ENCODE measurements at places on chromosomes 13 and 19.

DNA sequence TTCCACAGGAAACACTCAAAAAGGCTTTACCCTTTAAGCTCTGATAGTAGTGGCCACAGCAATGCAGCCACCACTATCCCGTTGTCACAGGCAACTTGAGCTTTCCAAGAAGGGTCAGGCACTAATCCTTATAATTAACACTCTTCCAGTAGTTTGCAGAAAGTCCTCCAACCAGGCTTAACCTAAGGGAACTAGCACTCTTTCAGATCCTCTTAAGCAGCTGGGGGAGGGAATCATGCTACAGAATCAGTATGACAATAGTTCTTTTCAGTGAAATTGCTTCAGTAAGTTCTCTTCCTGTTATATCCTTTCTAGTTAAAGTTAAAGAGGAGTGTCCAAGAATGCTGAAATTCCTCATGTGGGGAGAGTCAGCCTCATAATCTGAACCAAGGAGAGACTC, 82.2 kb downstream of the TNFSF11 start:
- no peak for DNase-seq

GRCh38 chr13:103960001-103960400, 893.8 kb upstream of the SLC10A2 start:
- no peak for DNase-seq

DNA sequence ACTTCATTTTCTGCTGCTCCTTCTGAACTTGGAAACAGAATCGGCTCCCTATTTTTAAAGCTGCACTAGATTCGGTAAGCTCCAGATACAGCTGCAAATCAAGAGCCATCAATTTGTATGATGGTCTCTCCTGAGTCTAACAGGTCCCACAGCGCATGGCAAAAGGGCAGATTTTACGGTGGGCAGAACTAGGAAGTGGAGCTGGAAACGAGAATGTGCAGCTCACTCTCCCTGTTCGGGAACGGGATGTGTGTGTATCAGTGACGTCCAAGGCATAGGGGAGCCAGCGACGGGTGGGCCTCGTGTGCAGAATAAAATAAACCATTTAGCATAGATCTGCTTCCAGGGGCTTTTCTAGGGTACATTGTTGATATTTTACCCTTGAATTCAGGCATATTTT, 74.2 kb downstream of the COL4A1 start:
- no peak for DNase-seq

GRCh38 chr13:90246687-90247345, 1100.7 kb upstream of the MIR17HG start:
- DNase-seq = no peak

DNA sequence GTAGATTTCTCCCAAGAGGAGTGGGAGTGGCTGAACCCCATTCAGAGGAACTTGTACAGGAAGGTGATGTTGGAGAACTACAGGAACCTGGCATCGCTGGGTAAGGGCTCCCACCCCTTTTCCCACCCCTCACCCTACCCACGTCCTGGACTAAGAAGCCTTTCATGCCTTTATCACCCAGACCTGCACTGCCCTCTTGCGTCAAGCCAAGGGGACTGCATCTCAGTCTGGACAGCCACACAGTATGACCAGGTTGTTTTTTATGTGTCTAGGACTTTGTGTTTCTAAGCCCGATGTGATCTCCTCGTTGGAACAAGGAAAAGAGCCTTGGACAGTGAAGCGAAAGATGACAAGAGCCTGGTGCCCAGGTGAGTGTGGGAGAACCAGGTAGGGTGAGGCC, 8.8 kb downstream of the ZFP28 start:
- no peak for DNase-seq

DNA sequence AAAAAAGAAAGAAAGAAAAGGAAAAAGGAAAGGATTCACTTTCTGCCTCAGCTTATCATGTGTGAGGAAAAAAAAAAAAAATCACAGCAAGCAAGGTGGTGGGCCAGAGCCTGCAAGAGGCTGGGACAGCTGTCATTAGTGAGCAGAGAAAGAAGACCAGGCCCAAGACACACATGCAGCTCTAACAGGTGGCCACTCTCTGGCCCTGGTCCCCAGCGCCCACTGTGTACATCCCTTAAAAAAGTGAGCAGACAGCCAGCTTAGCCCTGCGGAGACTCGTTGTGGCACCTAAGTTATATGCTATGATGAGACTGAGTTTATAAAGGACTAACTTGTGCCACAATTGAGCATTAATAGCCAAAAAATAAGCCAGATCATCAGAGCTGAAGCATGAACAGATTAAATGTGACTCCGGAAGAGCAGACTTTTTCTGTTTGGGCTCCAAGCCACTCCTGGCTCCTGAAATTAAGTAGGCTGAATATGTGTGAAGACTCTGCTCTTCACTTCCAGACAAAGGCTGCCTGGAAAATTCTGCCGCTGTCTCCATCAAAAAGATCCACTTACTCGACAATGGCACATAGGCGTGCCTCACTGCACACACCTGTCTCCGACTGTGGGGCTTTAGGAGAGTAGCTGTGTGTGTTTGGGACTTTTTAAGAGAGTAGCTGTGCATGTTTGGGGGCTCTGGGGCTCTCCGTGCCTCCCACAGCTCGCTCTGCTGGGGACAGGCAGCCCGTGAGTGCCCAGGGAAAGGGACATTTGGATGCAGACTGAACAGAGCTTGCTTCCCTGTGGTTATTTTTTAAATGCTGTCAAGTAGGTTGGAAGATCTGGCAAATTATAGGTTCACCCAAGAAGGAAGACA, 55.0 kb downstream of the LATS2 start:
- no peak for DNase-seq

DNA sequence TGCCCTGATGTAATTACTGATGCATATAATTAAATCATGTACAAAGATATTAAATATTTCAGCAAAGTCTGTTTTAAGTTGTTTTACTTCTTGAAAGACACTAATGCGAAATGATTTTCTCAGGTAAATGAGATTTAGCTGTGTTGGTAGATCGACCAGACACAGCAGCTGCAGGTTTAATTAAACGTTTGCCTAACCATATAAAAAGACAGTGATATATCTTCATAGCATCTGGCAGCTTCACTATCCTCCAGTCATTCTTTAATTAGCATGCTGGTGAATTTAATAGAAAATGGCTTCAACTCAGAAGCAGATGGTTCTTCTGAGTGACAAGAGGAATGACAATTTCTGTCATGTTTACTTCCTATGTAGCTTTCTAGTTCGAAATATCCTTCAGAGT, 69.3 kb downstream of the NHLRC3 start:
- no peak for DNase-seq

GRCh38 chr13:26698392-26699196, 62.0 kb downstream of the GPR12 start:
- DNase-seq = peak; percentile 30

- DNase-seq = no peak
Measured at GRCh38 chr19:30691819-30692166, 319.6 kb downstream of the ZNF536 start.

DNA sequence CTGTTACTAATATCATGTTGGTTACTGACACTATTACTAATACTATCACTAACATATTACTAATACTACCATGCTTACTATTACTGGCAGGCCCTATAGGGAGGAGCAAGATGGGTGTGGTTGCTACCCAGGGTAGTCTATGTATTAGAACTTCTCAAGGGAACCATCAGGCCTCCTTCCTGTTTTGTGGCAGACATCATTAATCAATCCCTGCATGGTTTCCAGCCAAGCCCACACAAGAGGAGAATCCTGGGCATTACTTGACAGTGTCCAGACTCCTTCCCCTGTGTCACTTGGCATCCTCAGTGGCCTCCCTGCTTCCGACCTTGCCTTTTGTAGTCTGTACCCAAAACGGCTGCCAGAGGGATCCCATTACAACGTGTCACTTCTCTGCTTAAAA, 8.9 kb downstream of the HAS1 start:
- DNase-seq = no peak

DNA sequence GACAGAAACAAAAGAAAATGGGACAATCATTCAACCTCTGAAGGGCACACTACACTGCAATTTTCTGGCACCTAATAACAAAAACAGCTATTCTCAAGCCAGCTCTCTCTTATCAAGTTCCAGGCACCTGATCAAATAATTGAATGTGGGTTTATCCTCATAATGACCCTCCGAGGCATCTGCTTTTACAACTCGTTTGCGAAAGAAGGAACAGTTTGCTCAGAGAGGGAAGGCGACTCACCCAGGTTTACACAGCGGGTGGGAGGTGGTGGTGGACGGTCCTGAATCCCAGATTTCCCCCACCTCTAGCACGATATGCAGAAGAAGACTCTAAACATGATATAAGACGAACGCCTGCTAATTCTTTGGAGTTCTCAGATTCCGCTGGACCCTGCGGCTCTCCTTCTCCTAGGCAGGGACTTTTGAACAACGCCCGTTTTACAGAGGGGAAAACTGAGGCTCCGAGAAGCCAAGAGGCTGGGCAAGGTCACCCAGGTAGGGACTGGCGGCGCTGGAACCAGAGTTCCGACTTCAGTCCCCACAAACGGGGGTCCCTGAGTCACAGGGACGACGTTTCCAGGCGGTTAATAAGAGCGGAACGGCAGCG, 641 bp downstream of the SGTA start:
- DNase-seq = no peak

GRCh38 chr13:24493356-24493755, 19.2 kb downstream of the PARP4 start:
- no peak for DNase-seq

- no peak for DNase-seq
Measured at GRCh38 chr13:32501064-32501463, 37.5 kb downstream of the N4BP2L2 start.

GRCh38 chr19:49712397-49712859, 21.5 kb downstream of the CPT1C start:
- no peak for DNase-seq

DNA sequence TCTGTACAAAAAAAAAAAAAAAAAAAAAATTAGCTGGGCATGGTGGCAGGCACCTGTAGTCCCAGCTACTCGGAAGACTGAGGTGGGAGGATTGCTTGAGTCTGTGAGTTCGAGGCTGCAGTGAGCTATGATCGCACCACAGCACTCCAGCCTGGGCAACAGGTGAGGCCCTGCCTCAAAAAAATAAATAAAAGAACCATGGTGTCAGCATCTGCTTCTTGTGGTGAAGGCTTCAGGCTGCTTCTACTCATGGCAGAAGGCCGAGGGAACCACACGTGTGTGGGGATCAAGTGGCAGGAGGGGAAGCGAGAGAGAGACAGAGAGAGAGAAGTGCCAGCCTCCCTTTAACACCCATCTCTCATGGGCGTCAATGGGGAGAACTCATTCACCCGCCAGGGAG, 13.5 kb downstream of the BCL3 start:
- no peak for DNase-seq

DNA sequence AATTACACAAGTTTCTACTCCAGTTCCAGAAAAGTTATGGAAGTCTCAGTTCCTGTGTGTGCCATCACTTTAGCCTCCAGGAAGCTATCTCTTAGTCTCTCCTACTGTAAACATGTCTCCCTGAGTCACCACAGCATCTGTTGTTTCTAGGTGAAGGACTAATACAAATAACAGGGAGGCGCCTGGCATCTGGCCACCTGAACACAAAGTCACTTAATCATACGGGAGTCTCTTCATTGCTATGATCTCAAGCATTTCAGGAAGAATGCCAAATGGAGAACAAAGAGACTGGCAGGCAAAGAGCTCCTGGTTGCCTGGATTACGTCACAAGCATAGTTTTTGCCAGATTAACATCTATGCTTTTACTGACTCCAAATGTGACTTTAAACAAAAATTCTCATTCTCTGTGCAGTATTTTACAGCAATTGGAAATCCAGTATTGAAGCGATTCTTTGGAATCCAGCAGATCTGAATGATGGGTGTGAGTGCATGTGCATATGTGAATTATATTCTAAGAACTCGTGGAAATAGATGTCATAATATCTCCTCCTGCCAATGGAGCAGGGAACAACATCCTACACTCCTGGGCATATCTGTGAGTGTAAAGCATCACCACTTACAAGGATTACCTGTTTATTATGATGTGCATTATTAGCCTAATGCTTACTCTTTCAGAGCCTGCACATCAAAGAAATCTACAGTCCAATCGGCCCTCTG, 572.8 kb downstream of the PCDH9 start:
- DNase-seq = no peak

DNA sequence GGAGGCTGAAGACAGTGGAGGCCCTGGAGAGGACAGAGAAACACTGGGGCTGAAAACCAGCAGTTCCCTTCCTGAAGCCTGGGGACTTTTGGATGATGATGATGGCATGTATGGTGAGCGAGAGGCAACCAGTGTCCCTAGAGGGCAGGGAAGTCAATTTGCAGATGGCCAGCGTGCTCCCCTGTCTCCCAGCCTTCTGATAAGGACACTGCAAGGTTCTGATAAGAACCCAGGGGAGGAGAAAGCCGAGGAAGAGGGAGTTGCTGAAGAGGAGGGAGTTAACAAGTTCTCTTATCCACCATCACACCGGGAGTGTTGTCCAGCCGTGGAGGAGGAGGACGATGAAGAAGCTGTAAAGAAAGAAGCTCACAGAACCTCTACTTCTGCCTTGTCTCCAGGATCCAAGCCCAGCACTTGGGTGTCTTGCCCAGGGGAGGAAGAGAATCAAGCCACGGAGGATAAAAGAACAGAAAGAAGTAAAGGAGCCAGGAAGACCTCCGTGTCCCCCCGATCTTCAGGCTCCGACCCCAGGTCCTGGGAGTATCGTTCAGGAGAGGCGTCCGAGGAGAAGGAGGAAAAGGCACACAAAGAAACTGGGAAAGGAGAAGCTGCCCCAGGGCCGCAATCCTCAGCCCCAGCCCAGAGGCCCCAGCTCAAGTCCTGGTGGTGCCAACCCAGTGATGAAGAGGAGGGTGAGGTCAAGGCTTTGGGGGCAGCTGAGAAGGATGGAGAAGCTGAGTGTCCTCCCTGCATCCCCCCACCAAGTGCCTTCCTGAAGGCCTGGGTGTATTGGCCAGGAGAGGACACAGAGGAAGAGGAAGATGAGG, 1.5 kb downstream of the PPP1R15A start:
- peak; percentile 14 for DNase-seq

DNA sequence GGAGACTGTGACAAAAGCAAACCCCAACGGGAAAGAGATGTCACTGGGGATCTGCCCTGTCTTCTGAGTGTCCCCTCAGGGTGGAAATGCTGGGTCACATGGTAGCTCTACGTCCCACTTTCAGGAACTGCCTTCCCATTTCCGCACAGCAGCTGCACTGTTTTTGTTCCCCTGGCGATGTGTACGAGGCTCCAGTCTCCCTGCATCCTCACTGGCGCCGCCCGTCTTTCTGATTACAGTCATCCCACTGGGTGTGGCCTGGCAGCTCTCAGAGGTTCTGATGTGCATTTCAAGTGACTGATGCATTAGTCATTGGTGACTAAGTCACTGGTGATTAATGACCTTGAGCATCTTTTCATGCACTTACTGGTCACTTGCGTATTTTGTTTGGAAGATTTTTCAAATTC, 21.2 kb downstream of the PCID2 start:
- peak; percentile 57 for DNase-seq

GRCh38 chr19:14830702-14831101, 4.3 kb downstream of the OR7A5 start:
- DNase-seq = no peak

DNA sequence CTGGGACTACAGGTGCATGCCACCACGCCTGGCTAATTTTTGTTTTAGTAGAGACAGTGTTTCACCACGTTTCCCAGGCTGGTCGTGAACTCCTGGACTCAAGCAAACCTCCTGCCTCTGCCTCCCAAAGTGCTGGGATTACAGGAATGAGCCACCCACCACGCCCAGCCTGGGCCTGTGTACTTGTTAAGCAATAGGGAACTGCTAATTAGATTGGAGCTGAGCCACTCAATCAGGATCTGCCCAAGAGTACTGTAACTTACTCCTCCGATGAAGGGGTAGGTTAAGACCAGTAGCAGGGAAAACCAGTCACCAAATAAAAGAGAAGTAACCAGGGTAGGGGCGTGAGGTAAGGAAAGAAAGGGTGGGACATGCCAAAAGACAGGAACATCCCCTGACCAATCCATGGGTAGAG, 2.3 kb downstream of the DDX39A start:
- DNase-seq = no peak

- DNase-seq = no peak
Measured at GRCh38 chr13:110914081-110914330, 863 bp downstream of the ANKRD10 start.

Measured in NK-92 treated with Interleukin-12 subunit alpha and Interleukin-12 subunit beta, amount 100 ng/mL, for 24 hours (cell line).